Stimulated activated CD4-positive, alpha-beta T cell treated with anti-CD3 and anti-CD28 coated beads, TNF-alpha, amount 100 ng/mL, for 4 hours (primary cell): ENCODE measurements at places on chromosomes 11 and 22.

DNA sequence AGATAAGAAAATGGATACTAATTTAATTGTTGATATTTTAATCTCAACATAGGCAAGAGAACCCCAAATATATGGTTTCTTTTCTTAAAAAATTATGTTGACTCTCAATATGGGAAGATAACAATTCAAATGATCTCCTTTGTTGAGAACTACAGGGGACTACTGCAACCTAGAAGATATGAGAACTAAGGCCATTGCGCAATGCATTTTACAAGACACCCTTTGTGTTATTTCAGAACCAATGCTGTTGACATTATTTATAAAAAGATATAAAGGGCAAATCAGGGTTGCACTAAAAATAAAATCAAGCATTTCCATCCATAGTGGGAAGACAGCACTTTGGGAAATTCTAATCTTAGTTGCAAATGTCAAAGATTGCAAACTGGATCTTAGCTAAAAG is 322.3 kb downstream of the SOX6 start:
- no peak for DNase-seq

DNA sequence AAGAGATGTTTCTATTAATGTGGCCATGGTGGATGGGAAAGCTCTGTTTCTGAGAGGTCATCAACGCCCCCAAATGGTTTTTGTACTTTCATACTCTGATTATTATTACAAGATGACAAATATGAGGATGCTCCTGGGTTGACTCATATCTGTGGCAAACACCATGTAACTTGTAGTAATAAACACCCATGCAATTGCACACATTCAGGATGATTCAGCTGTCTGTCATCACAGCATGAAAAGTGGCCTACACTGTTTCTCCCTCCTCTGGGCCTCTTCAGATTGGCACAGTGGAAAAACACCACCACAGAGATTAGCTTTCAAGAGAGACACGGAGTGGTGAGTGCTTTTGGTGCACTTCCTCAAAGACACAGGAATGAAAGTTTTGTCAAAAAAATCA is 85.4 kb downstream of the MTNR1B start:
- no peak for DNase-seq

- no peak for DNase-seq
Observed at GRCh38 chr22:38867471-38868285, 4.3 kb downstream of the CBX6 start.

DNA sequence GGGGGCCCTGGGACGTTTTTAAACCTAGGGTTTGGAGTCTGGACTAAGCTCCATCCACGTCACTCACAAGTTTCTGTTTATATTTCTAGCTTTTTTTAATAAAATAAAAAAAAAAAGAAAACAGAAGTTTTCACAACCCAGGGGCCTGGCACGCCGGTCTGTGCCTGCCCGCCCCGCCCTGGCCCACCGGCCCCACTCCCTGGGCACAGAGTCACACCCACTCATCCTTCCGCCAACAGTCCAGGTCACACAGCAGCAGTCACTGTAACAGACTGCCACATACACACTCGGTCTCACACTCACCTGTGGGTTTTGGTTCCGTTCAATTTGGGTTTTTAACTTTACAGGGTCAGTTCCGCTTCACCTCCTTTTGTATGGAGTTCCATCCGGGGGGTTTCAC is 5.3 kb upstream of the ACR start:
- no peak for DNase-seq

DNA sequence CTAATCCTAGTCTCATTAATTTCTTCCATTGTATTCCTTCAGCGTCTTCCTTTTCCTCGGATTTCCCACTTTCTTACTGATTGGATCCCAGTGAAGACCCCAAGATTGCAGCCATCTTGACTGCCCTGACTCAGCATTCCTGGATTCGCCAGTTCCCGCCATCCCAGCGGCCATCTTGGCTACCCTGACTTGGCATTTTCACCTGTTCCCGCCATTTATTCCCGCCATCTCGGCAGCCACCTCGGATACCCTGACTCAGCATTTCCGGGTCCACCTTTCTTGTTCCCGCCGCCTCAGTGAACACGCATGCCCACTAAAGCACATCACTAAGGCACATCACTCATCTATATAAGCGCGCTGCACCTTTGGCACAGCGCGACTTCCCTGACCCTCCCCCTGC is 13.8 kb upstream of the OR56A3 start:
- DNase-seq: no peak

DNA sequence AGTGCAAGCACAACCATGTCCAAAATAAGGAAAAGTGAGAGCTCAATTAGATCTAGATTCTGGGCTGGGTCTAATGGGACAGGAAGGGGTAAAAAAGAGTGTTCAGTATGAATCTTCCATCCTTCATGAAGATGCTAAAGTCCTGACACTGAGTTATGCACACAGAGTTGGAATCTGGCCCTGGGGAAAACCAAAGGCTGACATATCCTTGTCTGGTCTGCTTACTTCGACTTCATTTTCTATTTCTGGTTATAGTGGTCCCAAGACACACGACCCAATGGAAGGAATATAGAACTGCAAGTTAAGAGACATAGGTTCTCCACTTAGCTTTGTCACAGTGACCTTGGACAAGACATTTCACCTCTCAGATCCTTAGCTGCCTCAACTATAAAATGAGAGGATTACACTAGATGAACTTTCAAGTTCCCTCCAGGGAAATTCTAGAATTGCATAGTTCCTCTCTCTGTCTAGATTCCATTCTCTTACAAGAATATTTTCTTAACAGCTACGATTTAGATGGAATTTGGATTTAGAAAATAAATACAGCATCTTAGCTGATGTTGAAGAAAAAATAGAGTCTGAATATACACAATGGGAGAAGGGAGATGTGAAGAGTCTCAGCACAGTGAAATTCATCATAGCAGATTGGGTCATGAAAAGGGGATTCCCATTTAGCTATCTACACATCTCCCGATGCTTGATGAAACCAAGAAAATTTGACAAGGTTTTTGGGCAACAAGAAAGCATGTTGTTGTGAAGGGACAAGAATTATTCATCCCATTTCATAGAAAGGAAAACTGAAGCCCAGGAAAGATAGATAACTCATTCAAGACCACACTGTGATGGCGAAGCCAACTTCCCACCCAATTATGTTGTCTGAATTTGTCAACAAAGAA is 3.3 kb downstream of the BLID start:
- no peak for DNase-seq

- DNase-seq: peak; percentile 73
Observed at GRCh38 chr11:69642913-69643632, 2.1 kb downstream of the CCND1 start.

DNA sequence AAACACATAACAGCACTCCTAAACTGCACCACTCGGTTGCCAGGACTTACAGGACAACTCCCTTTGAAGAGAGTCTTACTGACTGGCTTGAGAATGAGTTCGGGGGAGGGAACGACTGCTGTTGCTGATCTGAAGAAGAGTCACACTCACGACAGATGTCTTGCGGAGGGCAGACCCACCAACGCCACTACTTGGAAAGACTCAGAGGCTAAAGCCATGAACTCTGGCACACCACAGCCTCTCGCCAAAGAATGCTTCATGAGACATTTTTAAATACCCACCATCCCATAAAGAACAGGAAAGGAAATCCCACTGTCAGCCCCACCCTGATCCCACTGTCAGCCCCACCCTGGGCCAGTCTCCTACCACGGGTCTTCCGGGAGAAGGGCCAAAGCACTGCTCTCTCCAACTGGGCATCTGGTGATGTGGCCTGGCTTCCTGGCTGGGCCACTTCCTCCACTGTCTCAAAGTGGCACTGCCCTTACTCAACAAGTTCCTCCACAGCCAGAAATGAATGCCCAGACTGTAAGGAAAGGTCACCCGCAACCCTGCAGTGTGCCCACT is 73.6 kb downstream of the MICAL3 start:
- no peak for DNase-seq

DNA sequence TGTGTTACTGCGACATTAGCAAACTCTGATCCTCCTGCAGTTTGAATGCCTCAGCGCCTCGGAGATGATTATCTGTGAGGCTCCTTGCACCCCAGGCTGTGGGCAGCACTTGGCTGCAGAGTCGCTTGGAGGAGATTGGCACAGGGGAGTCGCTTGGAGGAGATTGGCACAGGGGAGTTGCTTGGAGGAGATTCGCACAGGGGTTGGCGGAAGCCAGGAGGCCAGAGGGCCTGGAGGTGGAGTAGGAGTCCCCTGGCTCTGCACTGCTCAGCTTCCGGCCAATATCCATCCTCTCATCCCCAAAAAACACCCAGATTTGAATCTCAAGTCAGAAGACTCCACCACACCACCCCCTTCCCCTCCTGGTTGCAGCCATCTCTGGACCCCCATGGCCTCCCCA is 192.6 kb upstream of the NECTIN1 start:
- no peak for DNase-seq

DNA sequence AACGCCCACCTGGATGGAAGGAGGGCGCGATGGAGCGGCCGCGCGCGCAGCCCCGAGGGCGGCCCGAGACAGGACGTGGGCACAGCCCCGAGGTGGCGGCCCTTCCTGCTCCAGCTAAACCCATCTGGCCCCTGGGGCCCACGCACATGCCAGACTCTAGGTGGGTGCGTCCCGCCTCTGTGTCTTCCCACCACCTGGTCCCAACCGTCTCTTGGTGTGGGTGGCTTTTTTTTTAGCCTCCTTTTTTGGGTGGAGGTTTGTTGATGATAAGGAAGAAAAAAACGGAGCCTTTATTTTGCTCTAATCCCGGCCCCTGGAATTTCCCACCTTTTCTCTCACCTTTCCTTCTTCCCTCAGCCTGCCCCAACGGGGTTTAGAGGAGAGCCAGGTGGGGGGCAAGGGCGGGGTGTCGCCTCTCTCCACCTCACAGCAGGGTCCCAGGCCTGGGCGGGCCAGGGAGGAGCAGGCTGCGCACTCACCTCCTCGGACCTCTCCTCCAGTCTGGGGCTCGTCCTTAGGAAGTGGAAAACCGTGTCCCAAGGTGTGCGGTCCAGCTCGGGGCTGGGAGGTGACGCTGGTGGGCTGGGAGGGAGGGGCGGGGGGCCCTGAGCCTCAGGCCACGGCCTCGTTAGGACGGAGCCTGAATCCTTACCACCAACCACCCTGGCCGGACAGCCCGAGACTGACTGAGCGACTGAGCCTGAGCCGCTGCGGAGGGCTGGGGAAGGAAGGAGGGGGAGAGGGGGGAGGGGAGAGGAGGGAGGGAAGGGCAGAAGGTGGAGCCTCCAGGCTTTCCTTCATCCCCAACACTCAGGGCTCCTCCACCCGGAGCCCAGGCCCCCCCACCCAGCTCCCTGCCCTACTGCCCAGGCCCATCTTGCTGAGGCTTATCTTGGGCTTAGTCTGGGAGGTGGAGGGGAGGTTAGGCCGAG is at the start of gene SOX10:
Gene SOX10, minus strand, starts transcription at position 696 of the 932 bp plus-strand sequence. CDS start 771 bp downstream, outside the sequence.
- no peak for DNase-seq

DNA sequence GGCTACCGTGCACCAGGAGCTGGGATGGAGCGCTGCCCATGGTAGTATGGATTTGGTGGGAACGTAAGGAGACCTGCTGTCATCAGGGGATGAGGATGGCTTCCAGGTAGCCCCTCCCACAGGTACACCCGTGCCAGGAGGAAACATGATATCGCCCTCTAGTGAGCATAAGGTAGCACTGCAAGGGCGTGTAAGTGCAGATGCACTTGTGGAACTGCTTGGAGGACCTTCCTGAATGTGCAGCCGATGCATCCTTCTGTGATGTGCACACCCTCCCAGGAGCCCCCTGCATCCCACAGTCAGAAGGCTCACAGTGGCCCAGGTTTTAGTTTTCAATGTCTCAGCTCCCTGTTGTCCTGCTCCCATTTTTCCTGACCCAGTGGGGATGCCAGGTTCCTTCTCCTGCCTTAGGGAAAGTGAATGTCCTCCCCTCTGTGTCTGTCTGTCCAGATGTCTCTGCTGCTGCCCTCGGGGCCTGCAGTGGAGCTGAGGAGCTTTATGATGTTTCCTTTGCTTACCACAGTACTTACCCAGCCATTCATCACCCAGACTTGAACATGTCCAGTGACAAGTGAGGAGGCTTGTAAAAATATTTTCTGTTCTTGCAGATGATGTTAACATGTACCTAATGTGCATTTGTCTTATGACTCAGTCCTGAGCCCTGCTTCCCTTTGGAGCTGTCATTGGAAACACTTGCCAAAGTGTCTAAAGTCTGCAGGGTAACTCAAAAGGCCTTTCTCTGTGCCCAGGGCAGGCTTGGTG is 49.2 kb downstream of the DBX1 start:
- DNase-seq: no peak
